ENCODE measurements at places on chromosomes 2 and 18.

- no peak for DNase-seq
Measured at GRCh38 chr2:37568565-37568964, 102.9 kb downstream of the CDC42EP3 start.

DNA sequence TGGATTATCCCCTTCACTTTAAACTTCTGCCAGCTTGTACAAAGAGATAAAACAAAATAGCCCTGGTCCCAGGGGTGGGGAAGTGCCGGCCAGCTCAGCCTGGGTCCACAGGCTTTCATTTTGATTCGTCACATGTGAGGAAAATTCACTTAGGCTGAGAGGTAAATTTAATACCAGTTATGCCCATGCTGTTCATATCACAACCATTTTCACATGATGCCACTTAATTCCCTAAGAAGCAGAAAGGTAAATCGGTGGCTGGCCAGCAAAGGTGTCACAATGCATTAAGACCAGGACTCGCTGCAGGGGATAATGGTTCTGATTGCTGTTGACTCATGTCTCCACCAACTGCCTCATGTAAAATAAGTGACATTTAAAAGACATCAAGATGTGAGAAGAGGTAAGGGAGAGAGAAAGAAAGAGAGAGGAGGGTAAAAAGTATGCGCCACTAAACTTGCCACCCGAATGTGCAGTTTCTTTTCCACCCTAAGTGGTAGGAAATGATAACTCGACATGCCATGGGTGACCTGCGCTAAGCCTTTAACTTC is 261.0 kb upstream of the SIX3 start:
- DNase-seq = no peak

GRCh38 chr2:25174192-25174861 is 5.9 kb upstream of the POMC start:
- DNase-seq = no peak

DNA sequence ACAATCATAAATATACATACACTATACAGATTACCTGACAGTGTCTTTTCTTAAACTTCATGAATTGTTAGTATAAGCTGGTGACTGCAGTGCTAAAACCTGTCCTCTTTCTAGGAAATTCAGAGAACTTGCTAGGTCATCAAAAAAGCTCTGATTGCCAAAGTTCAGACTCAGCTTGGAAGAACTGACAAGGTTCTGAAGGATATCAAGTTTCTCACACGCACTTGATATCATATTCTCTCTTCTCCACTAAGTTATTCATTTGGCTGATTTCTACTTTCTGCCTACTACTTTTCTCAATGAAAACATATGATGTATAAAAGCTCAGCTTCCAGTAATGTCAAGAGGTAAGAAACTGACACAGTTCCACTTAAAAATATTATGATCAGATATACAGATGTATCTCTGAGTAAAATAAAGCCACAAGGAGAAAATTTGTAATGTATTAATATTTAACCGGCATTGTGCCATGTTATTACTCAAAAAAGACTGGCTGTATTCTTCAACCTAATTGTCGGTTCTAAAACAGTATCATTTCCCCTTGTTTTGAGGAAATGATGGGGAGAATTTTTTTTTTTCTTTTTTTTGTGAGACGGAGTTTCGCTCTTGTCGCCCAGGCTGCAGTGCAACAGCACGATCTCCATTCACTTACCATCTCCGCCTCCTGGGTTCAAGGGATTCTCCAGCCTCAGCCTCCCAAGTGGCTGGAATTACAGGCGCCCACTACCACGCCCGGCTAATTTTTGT is 2.4 kb downstream of the OSBPL1A start:
- no peak for DNase-seq

- DNase-seq = no peak
Measured at GRCh38 chr2:146523196-146523595, 1321.6 kb upstream of the ACVR2A start.

GRCh38 chr2:124323321-124323720 is 298.2 kb downstream of the CNTNAP5 start:
- no peak for DNase-seq

DNA sequence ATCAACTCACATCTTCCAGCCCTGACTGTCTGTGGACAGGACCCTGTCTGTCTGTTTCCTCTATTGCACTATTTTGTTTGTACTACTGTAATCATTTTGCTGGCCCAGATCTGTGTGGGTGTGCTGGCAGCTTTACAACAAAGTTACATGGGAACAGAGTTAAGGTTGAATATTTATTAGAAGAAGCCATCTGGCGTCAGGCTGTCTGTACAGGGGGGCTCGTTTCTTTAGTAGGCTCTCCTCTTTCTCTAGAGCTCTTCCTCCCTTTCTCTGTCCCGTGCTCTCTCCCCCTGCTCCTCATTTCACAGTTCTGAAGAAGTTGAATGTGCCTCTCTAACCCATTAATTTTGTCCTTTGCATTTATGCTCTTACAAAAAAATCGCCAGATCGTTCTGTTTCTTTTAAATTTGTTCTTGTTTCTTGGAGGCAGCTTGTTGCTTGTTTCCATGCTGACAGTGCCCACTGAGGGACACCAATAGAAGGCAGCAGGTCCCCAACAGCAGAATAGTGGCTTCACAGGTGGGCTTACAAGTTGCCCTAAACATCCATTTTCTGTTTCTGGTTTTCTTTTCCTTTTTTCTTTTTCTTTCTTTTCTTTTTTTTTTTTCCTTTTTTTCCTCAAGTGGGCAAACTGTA is 315.2 kb upstream of the ZEB2 start:
- no peak for DNase-seq

DNA sequence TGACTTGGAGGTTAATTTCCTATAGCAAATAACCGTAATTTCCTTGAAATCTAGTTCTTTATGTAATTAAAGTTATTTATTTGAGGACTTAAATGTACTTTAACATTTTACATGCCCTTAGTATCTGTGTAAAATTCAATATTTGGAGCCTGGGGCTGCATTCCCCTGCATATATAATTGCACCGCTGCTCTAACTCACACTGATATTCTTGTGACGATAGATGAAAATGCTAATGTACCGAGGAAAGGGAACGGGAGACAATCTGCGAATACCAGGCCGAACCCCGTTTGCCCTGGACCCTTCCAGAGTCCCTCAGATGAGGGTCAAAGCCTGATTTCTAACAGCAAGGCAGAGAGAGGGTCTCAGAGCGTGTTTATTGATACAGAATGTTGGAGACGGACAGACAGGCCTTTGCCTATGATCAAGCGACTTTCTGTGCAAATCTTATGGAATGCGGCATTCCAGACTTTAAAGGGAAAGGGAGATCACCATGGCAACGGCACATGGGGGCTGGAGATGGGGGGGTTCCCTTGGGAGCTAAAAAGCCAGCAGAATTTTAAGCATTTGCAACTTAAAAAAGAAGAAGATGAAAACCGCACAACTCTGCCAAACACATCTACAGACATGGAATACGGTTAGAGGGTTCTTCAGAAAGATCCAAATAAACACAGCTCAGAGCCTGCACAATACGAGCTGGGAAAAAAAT is 57.6 kb upstream of the TWIST2 start:
- no peak for DNase-seq

DNA sequence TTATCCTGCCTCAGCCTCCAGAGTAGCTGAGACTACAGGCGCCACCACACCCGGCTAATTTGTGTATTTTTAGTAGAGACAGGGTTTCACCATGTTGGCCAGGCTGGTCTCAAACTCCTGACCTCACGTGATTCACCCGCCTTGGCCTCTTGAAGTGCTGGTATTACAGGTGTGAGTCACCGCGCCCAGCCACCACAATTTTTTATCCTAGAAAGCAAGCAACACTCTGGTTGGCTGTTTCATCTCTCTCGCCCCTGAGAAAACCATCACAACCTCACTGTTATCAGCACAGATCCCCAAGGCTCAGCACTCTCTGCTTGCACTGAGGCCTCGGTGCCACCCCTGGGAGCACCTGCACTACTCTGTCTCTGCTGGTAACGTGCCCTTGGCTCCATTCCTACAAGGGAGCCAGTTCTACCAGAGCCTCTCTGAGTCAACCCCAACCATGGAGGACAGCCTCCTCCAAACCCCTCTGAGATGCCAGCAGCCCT is 134.8 kb upstream of the AGAP1 start:
- no peak for DNase-seq

DNA sequence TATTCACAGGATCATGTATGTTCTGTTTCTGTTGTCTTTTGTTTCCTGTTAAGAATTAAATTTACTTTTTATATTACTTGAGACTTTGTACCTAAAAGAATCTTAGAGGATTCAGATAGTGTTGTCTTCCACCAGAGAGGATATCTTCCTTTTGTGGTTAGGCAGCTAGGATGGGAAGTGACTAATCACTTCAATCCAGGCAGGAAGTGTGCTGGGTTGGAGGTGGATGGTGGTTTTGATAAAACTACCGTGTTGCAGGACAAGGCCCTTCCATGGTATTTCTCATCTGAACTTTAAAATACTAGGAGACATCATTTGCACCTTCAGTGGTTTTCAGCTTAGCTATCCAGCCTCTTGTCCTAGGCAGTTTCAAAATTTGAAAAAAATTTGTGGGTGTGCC is 728.6 kb upstream of the CDH2 start:
- DNase-seq = no peak

GRCh38 chr18:33470216-33470615 is 29.7 kb upstream of the CCDC178 start:
- no peak for DNase-seq

DNA sequence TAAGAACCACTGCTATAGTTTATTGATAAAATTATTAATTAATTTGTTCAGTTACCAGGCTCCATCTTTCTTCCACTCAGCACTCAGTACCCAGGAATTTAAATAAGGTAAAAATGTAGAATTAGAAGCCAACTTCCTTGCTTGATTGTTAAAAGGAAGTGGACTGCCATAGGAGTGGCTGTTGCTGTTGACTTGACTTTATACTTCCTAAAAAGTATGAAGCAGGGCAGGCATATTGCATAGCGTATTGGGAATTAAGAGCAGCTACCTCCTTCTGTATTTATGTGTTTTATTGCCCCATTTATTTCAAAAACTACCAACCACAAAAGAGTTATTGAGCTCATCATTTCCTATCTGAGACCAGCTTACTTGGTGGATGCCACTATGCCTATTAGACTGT is 27.9 kb downstream of the PSMD1 start:
- DNase-seq = no peak

GRCh38 chr2:186639939-186640338 is 50.1 kb downstream of the ITGAV start:
- DNase-seq = no peak

GRCh38 chr2:30883184-30883583 is 75.9 kb upstream of the CAPN13 start:
- DNase-seq = no peak

GRCh38 chr2:20472569-20472968 is 25.7 kb downstream of the RHOB start:
- no peak for DNase-seq

DNA sequence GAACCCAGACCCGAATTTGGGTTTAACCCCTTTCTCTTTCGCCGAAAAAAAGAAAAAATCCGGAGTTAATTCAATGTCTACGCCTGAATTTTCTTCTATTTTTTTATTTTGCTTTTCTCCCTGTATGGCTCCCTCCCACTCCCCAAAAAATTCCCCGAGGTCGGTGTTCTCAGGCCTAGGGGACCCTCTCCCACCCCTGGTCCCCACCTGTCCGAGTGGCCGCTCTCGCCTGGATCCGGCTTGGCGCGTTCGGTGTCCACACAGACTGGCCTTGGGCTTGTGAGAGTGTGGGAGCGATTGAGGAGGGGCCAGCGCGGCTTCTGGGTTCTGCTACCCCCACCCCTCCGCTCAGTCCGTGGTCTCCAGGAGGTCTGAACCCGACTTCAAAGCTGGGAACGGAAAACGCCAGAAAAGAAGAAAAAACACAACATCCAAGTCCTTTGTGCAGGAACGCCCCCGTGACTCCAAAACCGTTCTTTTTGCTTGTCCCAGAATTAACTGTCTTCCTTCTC is 5.7 kb upstream of the EN1 start:
- no peak for DNase-seq

DNA sequence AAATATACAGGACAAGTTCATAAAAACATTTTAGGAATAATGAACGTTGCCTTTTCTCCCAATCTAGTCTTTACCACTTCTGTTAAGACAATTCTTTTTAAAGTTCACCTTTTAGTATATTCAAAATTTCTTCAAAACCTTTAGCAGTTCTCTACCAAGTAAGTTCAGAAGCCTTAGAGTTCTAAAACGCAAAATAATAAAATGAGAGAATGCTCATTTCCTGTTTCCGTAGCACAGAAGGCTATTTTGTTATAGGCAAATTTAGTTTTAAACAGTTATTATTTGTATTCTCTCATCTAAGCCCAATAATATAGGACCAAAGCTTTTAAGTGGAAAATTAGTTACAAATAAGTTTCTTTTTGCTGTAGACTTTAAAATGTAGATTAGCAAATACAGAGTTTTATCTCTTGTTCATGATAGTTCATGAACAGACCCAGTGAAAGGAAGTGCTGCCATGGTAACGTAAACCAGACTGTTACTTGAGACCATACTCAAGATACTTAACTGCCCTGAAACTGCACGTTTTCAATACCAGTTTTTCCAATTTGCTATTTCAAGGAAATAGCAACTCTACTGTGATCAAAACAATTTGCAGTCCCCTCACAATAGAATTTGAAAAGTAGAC is 173.1 kb upstream of the STON1 start:
- DNase-seq = no peak

GRCh38 chr2:148067801-148068200 is 46.9 kb downstream of the MBD5 start:
- no peak for DNase-seq

DNA sequence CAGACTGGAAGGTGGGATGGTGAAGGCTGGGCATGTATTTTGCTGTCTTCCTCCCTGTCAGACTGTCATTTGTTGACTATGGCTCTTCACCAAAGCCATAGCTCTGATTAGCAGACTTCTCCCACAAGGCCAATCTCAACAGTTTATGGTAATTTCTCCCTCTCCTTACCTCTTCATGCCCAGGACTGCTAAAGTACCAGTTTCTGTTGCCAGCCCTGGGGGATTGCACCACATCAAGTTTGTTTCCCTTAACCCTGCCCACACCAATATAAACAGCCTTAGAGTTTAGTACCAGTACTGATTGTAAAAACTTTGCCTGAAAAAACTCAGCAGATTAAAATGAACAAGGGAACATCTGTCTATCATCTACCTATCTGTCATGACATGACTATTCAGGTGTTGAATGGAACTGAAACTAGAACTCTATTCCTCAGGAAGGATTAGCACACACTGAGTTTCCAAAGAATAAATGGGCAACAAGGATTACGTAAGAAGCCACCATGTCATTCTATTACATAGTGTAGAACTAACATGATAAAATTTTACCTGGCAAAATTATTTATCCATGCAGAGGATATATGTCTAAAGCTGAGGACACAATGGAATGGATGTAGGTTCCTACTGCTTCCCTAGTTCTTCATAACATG is 13.7 kb downstream of the FEZ2 start:
- no peak for DNase-seq

DNA sequence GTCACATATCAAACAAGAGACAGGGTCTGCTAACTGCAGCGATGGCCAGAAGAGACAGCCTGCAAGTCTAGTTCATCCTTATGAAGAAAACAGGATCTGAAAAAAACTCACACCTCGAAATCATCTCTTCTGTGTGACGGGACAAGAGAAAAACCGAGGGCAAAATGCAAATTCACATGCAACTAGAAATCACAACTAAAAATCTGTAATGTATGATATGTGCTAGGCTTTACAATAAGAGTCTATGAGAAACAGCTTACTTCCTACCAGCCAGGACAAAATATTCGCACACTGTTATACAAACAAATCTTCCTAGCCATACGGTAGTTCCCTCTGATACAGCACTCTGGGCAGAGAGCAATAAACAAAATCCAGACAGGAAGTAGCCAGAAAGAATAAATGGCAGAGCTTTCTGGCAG is 48.8 kb downstream of the ANKRD44 start:
- no peak for DNase-seq
